ENCODE measurements at places on chromosomes 16 and 17. TPM values are rescaled to one million over a fixed set of nuclear protein-coding genes. Genes with fewer than 3 reads are reported as not detected.

GRCh38 chr17:6135996-6136395 is 65.8 kb downstream of the WSCD1 start:
- DNase-seq = no peak

DNA sequence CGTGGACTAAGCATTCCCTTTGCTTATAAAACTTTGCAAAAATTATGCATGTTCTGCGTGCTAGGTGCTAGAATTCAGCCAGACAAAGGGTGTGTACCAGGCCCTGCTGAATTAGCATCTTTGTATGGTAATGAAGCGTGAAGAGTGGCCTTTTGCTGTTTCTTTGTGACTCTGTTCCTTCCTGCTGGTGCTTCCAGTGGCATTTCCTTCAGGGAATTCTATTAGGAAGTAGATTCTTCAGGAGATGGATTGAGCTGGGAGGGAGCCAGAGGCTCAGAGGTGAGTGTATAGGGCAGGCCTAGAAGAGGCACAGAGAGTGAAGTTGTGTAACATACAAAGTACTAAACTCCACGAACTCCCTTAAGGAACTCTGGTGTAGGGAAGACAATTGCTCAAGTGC is 73.9 kb upstream of the ASIC2 start:
- DNase-seq = no peak

DNA sequence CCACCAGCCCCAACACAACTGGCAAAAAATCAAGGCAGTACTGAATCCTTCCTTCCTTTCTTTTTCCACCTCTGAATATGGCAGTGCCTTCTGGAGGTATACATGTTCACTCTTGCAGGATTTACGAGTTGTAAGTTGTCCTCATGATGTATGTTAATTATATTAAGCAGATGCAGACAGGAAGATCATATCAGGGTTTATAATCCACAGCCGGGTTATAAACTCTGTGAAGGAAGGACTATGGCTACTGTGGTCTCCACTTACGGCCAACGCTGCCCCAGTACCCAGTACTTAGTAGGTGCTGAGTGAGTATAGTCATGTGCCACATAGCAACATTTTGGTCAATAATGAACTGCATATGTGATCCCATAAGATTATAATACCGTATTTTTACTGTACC is 19.6 kb upstream of the IRX5 start:
- no peak for DNase-seq

DNA sequence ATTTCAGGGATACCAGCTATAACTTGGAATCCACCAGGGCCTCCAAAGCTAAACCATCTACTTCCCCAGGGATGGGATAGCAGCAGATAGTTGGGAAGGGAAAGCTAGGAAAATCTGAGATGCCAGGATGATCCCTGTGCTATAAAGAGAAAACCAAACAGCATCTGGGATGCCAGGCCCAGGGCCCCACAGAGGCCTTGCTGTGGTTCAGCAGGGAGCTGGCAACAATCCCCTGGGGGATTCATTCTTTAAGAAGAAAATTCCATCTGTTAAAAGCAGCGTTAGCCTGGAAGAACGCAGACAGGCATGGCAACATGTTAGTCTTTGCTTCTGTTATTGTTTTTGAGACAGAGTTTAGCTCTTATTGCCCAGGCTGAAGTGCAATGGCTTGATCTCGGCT is 16.6 kb downstream of the MYO18A start:
- DNase-seq = no peak

DNA sequence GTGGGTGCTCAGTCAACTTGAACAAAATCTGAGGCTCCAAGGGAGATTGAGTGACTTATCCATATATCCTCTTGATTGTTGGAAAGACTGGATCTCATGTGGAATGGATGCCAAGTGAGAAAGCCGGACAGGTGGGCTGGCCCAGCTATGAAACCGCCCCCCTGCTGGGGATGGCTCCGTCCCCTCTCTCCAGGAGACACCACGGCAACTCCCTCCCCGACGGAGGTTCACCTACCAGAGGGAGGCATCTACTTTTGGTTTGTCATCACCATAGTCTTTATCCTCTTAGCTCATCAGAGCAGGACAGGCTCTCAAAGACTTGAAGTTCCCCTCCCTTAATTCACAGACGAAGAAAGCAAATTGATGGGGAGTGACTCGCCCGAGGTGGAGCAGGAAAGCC is 1.8 kb upstream of the ALG1 start:
- no peak for DNase-seq

Gene CSH2
- not detected for total RNA-seq

All from Caki2 (cell line).